GM23338 (cell line): ENCODE measurements at places on chromosomes 4 and X. TPM values are rescaled to one million over a fixed set of nuclear protein-coding genes. Genes with fewer than 3 reads are reported as not detected.

The HMX1 gene
- total RNA-seq, result 0.69 TPM in 1 of 2 replicates, not detected in the other

DNA sequence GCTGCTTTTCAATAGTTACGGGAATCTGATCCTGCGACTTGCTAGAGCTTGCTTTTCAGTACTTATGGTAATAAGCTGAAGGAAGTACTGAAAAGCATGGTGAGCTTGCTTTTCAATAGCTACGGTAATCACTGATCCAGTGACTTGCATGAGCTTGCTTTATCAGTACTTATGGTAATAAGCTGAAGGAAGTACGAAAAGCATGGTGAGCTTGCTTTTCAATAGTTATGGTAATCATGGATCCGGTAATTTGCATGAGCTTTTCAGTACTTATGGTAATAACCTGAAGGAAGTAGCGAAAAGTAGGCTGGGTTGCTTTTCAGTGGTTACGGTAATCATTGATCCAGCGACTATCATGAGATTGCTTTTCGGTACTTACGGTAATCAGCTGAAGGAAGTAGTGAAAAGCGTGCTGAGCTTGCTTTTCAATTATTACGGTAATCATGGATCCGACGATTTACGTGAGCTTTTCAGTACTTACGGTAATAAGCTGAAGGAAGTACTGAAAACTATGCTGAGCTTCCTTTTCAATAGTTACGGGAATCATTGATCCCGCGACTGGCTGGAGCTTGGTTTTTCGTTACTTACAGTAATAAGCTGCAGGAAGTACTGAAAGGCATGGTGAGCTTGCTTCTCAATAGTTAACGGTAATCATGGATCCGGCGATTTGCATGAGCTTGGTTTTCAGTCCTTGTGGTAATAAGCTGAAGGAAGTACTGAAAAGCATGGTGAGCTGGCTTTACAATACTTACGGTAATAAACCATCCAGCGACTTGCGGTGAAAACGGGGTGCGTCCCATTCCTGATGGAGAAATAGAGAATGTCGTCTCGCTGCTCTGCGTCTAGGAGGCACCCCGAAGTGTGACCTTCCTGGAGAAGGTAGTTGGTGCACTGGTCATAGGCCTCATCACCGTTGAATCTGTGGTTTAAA is 6.5 kb downstream of the CRLF2 start:
- peak; percentile 98 for DNase-seq
- peak overlapping the region; percentile 15; the same call in 1 of the 2 replicates for H3K27ac ChIP-seq
- H3K36me3 ChIP-seq, result no peaks in the 10 kb centered on the region
- no peaks in the 10 kb centered on the region for H3K4me1 ChIP-seq
- H3K4me3 ChIP-seq, result peak overlapping the region; percentile 52

GRCh38 chr4:7630568-7631287 is 196.0 kb upstream of the PSAPL1 start:
- no peaks in the 10 kb centered on the region for H3K27me3 ChIP-seq
- no peaks in the 10 kb centered on the region for H3K36me3 ChIP-seq
- no peak overlapping the region for H3K4me3 ChIP-seq
- H3K27ac ChIP-seq, result no peak overlapping the region
- peaks cover 13% of the 10 kb centered on the region for H3K4me1 ChIP-seq

The GYG2 gene
- total RNA-seq, result 47.0 and 63.8 TPM in 2 replicates

GRCh38 chr4:31984872-31985271 is 1264.7 kb downstream of the PCDH7 start:
- H3K27me3 ChIP-seq, result no peaks in the 10 kb centered on the region
- H3K36me3 ChIP-seq, result no peaks in the 10 kb centered on the region
- H3K27ac ChIP-seq, result no peak overlapping the region
- H3K4me3 ChIP-seq, result no peak overlapping the region
- no peak for DNase-seq
- no peaks in the 10 kb centered on the region for H3K4me1 ChIP-seq

The FAM47A gene
- total RNA-seq, result not detected in 2 replicates

- H3K27ac ChIP-seq, result no peak overlapping the region
- no peaks in the 10 kb centered on the region for H3K4me1 ChIP-seq
- no peak for DNase-seq
These were observed 18.3 kb upstream of the MSL3 start for GRCh38 chrX:11739776-11740175.

- no peak overlapping the region for H3K27ac ChIP-seq
- H3K27me3 ChIP-seq, result no peaks in the 10 kb centered on the region
- no peaks in the 10 kb centered on the region for H3K36me3 ChIP-seq
- H3K4me3 ChIP-seq, result no peak overlapping the region
- no peaks in the 10 kb centered on the region for H3K4me1 ChIP-seq
- DNase-seq, result no peak
These were observed 147.2 kb downstream of the AFF2 start for GRCh38 chrX:148647651-148648050.

GRCh38 chr4:155822572-155822971 is 43.5 kb downstream of the ASIC5 start:
- H3K4me1 ChIP-seq, result no peaks in the 10 kb centered on the region

- no peak within 1 kb of the TSS for H3K4me3 ChIP-seq
- DNase-seq, result no peak
- H3K27me3 ChIP-seq, result no peaks in the 10 kb centered on the region
- H3K4me1 ChIP-seq, result no peaks in the 10 kb centered on the region
- H3K36me3 ChIP-seq, result no peaks in the 10 kb centered on the region
- H3K27ac ChIP-seq, result no peak within 1 kb of the TSS
These were observed at the start of gene C4orf54 for GRCh38 chr4:99657798-99658197. TSS of gene C4orf54 (minus strand) at chr4:99657828. CDS start at chr4:99654648, 3,180 bp downstream.

GRCh38 chrX:102958794-102959193 is 21.7 kb downstream of the RAB40AL start:
- no peak overlapping the region for H3K27ac ChIP-seq
- H3K36me3 ChIP-seq, result no peaks in the 10 kb centered on the region
- H3K4me1 ChIP-seq, result no peaks in the 10 kb centered on the region
- no peak for DNase-seq

The MAGED1 gene
- total RNA-seq, result 88.5 and 89.8 TPM in 2 replicates

GRCh38 chr4:1047976-1048772 is 36.7 kb downstream of the FGFRL1 start:
- H3K36me3 ChIP-seq, result no peaks in the 10 kb centered on the region
- no peaks in the 10 kb centered on the region for H3K27me3 ChIP-seq
- no peak overlapping the region for H3K27ac ChIP-seq
- H3K4me3 ChIP-seq, result no peak overlapping the region
